ENCODE measurements at places on chromosomes 2 and 18.

DNA sequence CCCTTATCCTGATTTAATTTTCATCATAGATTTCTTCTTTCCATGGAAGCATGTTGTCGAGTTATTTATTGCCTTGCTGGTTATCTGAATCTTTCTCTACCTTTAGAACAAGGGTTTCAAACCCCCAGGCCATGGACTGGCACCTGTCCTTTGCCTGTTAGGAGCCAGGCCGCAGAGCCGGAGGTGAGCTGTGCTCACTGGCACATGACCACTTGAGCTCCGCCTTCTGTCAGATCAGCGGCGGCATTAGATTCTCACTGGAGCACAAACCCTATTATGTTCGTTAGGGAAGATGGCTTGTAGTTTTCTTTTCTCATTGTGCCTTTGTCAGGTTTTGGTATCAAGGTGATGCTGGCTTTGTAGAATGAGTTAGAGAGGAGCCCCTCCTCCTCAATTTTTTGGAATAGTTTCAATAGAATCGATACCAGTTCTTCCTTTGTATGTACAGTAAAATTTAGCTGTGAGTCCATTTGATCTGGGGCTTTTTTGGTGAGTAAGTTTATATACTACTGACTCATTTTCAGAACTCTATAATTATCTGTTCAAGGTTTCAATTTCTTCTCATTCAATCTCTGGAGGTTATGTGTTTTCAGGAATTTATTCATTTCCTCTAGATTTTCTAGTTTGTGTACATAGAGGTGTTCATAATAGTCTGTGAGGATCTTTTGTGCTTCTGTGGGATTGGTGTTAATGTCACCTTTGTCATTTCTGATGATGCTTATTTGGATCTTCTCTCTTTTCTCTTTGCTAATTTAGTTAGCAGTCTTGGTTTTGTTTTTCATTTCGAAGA lies 668.0 kb upstream of the FAM98A start:
- DNase-seq: no peak

GRCh38 chr2:36481709-36482108 lies 116.3 kb downstream of the FEZ2 start:
- no peak for DNase-seq

DNA sequence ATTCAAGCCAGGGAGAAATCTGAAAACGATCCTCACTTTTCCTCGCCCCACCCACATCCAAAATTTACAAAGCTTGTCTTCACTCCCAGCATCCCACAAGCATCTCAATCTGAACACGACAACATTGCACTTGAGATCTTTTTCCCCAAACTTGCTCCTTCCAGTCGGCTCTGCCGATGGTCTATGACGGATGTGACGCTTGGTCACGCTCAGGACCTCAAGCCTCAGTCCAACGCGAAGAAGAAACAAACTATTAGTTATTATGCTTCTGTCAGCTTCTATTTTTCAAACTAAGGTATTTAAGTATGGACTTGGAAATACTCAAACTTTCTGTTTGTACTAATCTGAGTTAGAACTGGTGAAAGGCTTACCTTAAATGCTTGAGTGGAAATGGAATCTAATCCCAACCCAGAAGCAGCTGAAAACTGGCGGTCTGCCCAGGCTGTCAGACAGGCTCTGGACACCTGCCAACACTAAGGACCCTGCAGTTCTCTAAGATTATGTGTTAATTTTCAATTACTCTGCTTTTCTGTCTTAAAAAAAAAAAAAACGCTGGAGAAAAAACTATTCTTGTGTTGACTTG lies 132.1 kb upstream of the DNMT3A start:
- no peak for DNase-seq

GRCh38 chr2:118807668-118808428 lies 39.6 kb downstream of the EN1 start:
- DNase-seq: no peak

DNA sequence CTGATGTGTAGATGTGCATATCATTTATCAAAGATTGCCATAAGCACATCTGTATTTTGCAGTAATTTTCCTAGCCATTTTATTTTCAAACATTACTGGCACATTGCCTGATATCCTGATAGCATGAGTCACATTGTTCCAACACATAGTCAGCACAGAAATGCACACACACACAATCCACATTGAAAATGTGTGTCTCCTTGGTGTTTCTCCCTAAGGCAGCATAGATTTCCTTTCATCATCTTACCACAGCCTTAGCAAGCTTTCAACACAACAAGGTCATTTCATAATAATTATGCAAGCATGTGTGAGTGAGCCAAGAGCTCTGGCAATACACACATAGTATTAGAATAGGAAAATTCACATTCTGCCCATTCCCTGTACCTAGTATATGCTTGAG lies 245.4 kb upstream of the MEIS1 start:
- no peak for DNase-seq

- DNase-seq: peak; percentile 93
These were observed 129.7 kb downstream of the MAP3K20 start for GRCh38 chr2:173205375-173205774.

GRCh38 chr2:175463589-175464310 lies 282.2 kb upstream of the ATP5MC3 start:
- DNase-seq: no peak

GRCh38 chr2:31235504-31235902 lies 1.6 kb downstream of the EHD3 start:
- peak; percentile 60 for DNase-seq

- no peak for DNase-seq
These were observed 125.9 kb downstream of the LYPD6 start for GRCh38 chr2:149456285-149456684.

GRCh38 chr2:25977768-25978167 lies 4.5 kb downstream of the KIF3C start:
- DNase-seq: no peak

GRCh38 chr2:143732871-143733270 lies 603.7 kb downstream of the ARHGAP15 start:
- no peak for DNase-seq

DNA sequence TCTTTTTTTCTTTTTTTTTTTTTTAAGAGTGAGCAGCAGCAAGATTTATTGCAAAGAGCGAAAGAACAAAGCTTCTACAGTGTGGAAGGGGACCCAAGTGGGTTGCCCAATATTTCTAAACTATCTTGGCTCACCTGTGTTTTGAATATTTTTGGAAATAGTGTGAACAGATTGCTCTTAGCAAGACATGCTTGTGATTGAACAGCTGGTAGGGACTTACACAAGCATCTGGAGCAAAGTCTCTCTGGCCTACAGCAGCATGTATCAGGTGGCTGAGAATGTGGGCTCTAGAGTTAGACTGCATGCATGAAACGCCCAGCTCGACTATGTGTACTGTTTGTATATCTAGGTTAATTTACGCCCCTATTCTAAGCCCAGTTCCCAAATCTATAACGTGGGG lies 40.3 kb upstream of the FBXO11 start:
- DNase-seq: no peak

- peak; percentile 61 for DNase-seq
These were observed 38.1 kb downstream of the RHOB start for GRCh38 chr2:20484810-20485611.

GRCh38 chr2:163665817-163666216 lies 70.0 kb downstream of the FIGN start:
- DNase-seq: no peak

GRCh38 chr18:31420032-31420431 lies 27.5 kb upstream of the DSG3 start:
- no peak for DNase-seq

GRCh38 chr2:178220814-178221213 lies 26.5 kb downstream of the OSBPL6 start:
- DNase-seq: no peak

DNA sequence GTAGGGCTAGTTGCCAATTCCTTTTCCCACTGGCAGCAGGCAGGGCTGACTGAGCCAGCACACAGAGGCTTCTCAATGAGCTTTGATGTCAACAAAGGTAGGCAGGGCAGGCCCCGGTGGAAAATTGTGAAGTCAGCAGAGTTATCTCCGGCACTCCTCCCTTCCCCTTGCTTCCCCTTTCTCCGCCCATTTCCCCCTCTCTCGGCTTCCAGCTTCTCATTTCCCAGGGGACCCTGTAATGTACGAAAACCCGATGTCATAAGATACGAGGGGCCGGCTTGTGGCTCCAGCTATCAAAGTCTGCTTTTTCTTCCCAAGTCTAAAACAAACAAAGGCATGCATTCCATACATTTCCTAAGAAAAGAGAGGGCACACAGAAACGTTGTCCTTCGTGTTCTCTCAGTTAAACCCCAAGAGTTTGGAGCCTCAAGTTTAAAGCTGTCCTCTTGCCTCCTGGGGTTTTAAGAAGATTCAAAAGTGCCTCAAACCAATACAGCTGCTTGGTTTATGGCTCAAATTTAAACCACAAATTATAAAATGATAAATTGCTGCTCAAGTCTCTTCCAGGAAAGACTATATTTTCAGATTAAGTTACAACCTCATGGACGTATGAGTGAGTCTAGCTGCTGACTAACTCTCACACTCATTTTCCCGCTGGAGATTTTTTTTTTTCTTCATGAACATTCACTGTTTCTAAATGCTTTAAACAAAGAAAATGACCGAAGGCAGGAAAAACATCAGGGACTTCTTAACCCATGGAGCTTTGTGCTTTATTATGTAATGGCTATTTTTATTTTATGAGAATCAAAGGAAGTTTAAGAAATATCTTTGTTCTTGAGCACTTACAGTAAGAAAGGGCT lies 27.2 kb upstream of the EML4 start:
- no peak for DNase-seq

GRCh38 chr2:233966388-233966787 lies 49.2 kb downstream of the TRPM8 start:
- no peak for DNase-seq

DNA sequence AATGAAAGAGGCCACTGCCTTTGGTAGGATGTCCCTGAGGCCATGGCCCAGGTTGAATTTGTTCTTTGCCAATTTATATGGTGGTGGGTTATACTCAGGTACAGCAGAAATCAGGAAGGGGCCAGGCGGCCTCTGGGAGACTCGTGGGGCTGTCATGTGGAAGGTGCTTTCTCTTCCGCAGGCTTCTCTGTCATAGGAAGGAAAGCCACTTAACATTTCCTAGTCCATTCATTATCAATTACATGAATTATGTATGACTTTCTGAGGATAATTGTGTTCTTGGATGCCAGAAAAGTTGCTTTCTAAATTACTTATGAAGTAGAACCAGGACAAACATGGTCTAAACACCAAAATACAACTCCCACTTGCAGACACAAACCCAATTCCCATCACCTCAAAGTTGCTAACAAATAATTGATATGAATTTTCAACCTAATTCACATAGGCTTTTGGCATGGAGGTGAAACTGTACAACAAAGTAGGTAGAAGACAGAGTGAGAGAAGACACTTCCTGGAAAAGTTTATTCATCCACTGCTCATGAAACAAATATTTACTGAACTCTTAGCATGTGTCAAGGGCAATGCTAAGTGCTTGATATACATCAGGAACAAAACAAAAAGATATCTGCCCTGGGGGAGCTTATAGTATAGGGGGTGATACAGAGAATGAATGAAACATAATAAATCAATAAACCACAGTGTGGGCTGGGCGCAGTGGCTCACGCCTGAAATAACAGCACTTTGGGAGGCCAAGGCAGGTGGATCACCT lies 50.5 kb upstream of the CHMP1B start:
- no peak for DNase-seq

- no peak for DNase-seq
These were observed 5.7 kb upstream of the HTR2B start for GRCh38 chr2:231130336-231131056.

DNA sequence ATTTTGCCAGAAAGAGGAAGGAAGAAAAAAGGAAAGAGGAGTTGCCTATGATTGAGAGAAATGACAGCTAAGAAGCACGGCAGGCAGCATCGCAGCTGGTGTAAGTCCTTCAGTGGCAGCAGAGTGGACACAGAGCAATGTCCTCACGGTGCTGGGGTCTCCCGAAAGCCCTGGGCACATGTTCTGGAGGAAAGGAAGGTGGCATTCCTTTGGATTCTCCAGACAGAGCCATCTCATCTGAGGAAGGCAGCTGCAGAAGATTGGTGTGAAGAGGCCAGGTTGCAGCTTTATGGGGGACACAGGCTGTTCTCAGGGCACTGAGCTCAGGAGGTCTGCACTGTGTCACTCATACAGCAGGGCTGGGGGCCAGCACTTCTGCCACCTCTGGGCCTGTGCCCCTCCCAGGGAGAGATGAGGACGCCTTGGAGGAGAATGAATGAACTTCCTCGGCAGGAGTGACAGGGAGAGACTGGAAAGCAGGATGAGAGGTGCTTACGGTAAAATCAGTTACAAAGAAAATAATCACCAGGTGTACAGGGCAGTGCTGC lies 252.0 kb upstream of the MYT1L start:
- DNase-seq: peak; percentile 31

- DNase-seq: no peak
These were observed 135.0 kb upstream of the ARL4C start for GRCh38 chr2:234631646-234632514.

GRCh38 chr2:54757500-54757899 lies 34.0 kb downstream of the EML6 start:
- no peak for DNase-seq

GRCh38 chr2:120680136-120680761 lies 55.4 kb upstream of the GLI2 start:
- DNase-seq: peak; percentile 83

GRCh38 chr2:38690499-38691420 lies 24.8 kb downstream of the GALM start:
- DNase-seq: no peak

DNA sequence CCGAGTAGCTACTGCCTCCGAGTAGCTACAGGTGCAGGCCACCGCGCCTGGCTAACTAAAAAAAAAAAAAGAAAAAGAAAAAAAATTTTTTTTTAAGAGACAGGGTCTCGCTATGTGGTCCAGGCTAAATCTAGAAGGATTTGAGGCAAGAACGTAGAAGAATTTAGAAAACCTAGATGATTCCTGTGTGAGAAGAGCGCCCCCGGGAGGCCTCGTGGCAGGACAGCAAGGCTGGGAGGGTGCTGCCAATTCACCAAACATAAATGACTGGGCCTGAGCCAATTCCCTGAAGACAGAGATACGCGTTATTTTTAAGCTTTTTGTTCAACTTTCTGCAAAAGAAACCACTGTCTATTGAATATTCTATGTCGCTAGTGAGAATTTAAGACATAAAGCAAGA lies 90.1 kb upstream of the TGFA start:
- no peak for DNase-seq

- no peak for DNase-seq
These were observed 40.5 kb downstream of the CNTNAP5 start for GRCh38 chr2:124065636-124066035.

- no peak for DNase-seq
These were observed 1.2 kb upstream of the SLC1A4 start for GRCh38 chr2:64987956-64988419.

GRCh38 chr18:39959839-39960238 lies 1995.2 kb upstream of the PIK3C3 start:
- DNase-seq: no peak

- no peak for DNase-seq
These were observed 1.2 kb downstream of the SULT1C3 start for GRCh38 chr2:108240966-108241365.

DNA sequence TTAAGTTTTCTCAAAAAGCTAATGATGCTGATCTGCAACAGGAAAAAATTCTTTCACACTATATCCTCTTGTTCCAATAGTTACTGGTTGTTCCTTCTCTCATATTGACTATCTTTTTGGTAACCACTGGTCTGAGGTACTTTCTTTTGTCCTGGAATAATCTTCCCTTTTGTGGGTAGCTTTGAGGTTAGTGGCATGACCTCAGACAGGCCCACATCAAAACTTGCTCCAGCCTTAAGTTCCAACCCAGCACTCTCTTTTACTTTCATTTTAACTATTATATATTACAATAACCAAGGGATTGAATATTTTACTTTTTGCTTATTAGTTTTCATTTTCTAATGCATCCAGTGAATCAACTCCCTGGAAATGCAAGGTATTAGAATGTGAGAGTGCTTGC lies 9.5 kb downstream of the REG1A start:
- DNase-seq: no peak
